Activated CD4-positive, alpha-beta T cell treated with anti-CD3 and anti-CD28 coated beads for 48 hours (primary cell): ENCODE measurements at places on chromosomes 3 and 15.

DNA sequence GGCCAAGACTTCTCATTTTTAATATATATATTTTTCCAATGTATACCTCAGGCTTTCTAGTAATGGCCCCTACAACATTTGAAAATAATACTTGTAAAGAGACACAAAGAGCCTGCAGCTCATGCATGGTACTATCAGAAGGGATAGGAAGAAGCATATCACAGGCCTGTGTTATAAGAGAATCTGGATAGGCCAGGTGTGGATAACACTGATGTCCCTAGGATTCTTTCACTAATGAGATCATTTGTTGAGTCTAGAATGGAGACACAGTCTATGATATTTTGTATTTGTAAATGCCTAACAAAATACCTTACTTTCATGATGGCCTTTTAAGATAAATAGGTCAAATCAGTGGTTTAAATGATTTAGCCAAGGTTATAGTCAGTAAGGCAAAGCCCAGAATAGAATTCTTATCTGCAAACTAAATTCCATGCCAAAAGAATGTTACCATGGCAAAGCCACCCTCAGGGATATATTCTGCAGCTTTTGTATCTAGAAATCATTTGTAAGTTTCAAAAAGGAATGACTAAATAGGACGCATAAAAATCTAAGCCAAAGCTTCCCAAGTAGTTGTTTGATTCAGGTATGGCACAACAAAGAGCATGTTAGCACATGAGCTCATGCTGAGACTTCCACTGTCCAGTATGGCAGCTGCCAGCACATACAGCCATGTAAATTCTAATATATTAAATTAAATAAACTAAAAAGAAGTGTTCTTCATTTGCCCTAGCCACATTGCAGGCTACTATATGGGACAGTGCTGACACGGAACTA, 10.0 kb downstream of the DCP1A start:
- DNase-seq, result no peak

GRCh38 chr15:81056304-81056703, 55.6 kb downstream of the TLNRD1 start:
- DNase-seq, result no peak

DNA sequence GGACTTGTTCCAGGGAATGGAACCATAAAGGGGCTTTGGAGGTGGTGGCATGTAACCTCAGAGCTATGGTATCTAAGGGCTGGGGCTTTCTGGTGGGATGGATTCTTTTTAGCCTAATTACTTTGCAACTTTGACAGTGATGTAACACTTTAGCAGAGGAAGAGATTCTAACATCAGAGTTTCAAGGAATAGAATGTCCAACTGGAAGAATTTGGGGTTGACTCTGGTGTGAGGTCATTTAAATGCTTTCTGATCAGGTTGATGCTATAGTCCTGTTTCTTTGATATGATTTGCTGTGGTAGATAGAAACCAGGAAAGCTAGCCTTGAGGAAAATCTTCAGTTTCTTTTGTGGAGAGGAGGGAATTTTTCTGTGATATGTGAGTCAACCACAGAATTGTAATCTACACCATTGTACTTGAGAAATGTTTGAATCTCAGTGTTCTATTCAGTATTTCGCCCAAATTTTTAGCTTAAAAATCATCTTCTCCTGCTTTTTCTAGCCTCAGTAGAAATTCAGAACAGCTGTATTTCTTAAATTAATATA, 40.0 kb downstream of the ATP2C1 start:
- no peak for DNase-seq

GRCh38 chr15:39720621-39721611, 61.7 kb downstream of the FSIP1 start:
- no peak for DNase-seq

GRCh38 chr3:55637906-55638638, 151.0 kb upstream of the WNT5A start:
- no peak for DNase-seq

DNA sequence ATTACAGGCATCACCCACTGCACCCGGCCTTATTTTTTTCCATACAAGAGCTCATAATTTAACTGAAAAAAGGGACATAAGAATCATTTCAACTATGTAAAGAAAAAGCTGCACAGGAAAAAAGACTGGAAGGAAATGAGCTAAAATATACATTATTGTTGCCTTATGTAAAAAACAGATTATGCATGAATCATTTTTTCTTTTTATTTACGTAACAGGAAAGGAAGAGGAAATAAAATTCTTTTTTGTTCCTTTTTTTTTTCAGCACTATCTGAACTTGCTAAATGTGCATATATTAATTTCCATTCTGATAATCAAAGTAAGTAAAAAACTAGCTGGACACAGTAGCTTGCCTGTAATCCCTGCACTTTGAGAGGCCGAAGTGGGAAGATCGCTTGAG, 12.1 kb downstream of the KIF9 start:
- no peak for DNase-seq

DNA sequence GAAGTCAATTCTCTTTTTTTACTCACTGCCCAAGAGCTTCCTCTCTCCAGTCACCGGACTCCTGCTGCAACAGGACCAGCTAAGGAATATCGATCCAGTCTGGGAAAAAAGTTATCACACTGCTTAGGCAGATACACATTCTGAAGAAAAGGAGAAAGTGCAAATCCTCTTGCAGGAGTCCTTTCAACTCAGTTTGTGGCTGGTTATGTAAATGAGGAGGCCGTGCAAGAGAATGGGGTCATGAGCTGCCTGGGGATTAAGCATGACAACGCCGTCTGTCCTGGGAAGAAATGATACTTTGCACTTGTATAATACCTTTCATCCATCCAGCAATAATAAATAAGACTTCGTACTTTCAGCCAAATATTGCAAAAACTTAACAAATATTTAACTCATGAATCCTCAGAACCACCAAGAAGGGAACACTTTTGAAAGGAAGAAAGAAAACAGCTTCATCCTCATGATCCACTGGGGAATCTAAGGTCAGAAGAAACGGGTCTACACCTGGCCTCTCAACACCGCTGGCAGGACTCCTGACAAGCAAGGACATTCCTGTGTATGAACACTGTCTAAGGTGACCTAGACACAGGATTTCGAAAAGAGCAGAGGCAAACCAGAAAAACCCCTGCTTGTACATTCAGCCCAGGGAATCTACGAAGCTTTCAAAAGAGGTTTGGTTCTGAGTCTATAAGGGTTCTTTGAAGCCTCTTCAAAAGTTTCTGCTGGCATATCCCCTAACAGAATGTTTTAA, 13.1 kb upstream of the WWTR1 start:
- DNase-seq, result no peak

DNA sequence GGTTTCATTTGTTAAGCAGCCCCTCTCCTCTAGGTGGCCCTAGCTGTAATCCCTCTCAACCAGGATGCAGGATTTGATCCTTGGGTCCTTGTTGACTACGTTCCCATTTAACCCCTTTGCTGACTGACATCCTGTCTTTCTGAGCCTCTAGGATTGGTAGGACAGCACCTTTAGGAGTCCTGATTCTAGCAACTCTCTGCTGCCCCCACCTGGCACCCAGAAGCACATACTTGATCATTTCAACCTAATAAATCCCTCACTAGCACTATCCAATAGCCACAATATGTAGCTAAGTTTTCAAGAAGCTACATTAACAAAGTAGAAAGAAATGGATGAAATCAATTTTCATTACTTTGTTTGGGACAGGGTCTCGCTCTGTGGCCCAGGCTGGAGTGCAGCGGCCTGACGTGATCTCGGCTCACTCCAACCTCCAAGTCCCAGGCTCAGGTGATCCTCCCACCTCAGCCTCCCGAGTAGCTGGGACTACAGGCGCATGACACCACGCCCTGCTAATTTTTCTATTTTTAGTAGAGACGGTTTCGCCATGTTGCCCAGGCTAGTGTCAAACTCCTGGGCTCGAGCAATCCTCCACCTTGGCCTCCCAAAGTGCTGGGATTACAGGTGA, 28.3 kb downstream of the RSL24D1 start:
- DNase-seq, result peak; percentile 72

GRCh38 chr15:66614951-66615760, 49.4 kb upstream of the LCTL start:
- DNase-seq, result no peak

DNA sequence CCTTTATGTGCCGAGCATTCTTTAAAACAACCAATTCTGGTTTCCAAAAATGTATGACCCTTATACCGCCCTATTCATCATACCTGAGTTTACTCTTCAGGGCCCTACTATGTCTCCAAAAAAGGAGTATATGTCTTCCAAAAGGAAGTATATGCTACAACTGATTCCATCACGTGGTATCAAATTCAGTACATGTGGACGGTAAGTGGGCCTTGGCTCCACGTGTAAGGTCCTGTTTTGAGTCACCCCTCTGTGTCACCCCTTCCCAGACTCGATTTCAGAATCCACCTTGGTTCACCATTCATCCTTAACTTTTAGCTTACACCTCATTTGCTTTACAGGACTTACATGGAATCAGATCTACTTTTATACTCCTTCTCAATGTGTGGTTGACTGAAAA, 37.8 kb downstream of the ABHD2 start:
- DNase-seq, result no peak

DNA sequence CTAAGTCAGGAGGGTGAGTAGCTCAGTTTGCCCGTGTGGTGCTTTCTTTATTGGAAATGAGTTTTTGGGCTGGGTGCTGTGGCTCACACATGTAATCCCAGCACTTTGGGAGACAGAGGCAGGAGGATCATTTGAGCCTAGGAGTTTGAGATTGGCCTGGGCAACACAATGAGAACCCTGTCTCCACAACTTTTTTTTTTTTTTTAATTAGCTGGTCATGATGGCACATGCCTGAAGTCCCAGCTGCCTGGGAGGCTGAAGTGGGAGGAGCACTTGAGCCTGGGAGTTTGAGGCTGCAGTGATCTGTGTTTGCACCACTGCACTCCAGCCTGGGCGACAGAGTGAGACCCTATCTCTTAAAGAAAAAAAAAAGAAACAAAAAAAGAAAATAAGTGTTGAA, 174.9 kb downstream of the NSMCE3 start:
- DNase-seq, result no peak

DNA sequence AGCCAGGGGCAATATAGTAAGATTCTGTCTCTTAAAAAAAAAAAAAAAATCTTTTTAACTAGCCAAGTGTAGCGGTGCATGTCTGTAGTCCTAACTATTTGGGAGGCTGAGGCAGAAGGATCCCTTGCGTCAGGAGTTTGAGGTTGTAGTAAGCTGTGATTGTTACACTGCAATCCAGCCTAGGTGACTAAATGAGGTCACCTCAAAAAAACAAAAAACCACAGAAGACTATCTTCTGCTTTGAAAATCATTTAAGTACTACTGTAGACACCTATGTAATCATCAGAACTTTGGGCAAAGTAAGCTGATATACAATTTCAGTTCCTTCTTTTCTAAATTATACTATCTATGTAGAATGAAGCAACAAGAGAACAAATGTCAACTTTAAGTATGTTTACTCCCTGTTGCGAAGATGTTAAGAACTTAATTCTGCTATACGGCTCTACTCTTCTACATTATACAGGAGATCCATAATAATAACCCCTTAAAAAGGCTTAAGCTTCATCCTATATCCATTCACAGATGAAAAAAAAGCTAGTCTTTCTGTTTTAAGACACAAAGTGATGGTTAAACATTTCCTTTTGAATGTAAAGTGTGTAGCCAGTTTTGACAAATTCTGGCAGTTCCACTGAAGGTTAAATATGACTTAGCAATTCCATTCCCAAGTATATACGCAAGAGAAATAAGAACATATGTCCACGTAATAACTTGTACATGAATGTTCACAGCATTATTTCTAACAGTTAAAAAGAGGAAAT, 15.2 kb downstream of the DAZL start:
- DNase-seq, result no peak

DNA sequence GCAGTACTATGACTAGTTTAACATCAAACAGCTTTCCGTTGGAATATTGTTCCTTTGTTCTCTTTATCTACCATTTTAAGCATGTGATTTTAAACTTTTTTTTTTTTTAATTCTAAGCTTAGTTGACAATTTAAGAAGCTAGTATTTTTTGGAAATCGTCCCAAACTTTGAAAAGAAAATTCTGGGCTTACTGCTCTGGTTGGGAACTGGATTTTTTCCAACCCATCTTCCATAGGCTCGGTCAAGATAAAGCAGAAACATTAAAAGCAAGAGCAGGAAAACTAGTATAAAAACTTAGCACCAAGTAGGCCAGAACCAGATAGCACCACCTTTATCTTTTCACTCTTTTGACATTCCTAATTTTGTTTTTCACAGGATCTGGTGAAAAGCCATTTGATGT, 49.9 kb downstream of the TSC22D2 start:
- DNase-seq, result no peak

- DNase-seq, result no peak
Measured at GRCh38 chr15:89230277-89230676, 8.9 kb upstream of the RLBP1 start.

DNA sequence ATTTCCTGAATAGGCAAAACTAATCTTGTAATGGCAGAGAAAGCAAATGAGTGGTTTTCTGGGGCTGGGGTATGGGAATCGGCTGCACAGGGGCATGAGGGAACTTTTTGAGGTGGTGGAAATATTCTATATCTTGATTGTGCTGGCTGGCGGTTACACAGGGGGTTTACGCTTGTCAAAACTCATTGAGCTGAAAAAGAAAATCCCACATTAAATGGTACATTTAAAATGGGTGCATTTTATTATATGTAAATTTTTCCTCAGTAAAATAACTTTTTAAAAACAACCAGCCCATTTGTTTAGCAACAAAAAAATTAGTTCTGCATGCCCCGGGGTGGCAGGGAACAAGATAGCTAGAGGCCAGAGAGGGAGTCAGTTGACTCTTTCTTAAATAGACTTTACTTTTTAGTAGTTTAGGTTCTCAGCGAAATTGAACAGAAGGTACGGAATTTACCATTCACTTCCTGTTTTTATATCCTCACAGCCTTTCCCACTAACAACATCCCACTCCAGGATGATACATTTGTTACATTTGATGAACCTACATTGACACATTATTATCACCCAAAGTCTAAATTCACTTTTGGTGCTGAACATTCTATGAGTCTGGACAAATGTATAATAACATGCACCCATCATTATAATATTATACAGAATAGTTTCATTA, 41.2 kb upstream of the BCL2A1 start:
- DNase-seq, result no peak

DNA sequence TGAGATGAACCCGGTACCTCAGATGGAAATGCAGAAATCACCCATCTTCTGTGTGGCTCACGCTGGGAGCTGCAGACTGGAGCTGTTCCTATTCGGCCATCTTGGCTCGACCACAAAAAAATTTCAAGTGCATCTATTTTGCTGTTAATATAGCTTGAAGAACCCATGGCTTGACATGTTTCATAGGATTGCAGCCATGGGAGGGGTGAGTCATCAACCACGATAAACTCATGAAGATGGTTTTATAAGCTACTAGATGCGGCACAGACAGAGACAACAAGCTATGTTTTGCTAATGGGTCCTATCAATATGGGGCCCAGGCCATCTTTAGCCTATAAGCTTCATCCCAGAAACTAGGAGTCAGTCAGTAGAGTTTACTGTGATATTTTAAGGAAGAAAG, 100.4 kb upstream of the PHLDB2 start:
- DNase-seq, result peak; percentile 34

GRCh38 chr3:130932979-130933378, 39.1 kb downstream of the ATP2C1 start:
- no peak for DNase-seq
